ENCODE measurements at places on chromosomes 13 and 19. TPM values are rescaled to one million over a fixed set of nuclear protein-coding genes. Genes with fewer than 3 reads are reported as not detected.

Gene FOSB
- total RNA-seq: 84.7 TPM

Gene LRFN3
- 13.2 TPM for total RNA-seq

- DNase-seq: no peak
These were observed 13.2 kb downstream of the ING1 start for GRCh38 chr13:110726726-110727125.

GRCh38 chr19:51546650-51547396 lies 15.4 kb upstream of the SIGLEC6 start:
- DNase-seq: no peak

DNA sequence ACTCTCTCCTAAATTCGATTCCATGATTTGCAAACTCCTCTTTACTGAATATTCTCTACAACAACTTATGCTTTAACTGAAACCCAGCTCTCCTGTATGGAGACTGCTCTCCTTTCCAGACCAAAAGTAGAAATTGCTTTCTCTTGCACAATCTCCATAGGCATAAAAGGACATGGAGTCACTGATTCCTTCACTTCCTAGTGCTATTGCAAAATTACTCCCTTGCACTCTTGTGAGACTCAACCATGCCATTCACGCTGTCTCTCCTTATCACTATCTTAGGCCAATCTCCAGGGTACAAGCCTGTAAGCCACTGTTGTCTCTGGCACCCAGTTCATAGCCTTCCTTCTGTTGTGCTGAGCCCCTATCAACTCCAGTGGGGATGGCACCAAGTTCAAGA lies 30.6 kb downstream of the SERPINE3 start:
- DNase-seq: no peak

- DNase-seq: no peak
These were observed 31.3 kb upstream of the STARD13 start for GRCh38 chr13:33316890-33317289.

DNA sequence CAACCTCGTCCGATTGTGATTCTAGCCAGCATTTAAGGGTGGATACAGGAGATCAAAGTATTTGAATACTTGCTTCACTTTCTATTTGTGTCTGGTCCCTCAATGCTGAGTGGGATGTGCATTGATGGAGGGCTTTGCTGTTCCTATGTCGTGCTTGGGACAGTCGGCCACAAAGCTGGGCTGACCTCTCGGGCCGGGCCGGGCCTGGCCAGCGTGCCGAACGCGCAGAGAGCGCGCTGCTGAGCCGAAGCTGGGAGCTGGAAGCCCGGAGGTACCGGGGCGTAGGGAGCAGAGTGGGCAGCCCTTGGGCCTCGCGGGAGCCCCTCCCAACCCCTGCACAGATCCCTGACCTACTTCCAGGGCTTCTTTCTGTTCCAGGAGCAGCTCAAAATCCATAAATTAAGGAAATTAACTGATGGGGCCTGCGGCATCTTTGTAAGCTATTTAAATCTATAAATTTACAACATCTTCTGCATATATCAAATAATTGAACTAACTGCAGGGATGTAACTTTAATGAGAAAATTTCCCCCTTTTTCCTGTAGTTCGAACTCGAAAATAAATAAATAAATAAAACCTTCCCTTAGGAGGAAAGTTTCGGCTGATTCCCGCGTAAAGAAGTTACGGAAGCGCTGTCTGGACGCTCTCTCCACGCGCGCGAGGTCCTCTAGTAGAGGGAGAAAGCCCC lies 1.8 kb upstream of the KCTD15 start:
- no peak for DNase-seq
